ENCODE measurements at places on chromosomes 4 and X.
A peak's percentile ranks its signal among the peaks of the same experiment; 100 is the strongest.

DNA sequence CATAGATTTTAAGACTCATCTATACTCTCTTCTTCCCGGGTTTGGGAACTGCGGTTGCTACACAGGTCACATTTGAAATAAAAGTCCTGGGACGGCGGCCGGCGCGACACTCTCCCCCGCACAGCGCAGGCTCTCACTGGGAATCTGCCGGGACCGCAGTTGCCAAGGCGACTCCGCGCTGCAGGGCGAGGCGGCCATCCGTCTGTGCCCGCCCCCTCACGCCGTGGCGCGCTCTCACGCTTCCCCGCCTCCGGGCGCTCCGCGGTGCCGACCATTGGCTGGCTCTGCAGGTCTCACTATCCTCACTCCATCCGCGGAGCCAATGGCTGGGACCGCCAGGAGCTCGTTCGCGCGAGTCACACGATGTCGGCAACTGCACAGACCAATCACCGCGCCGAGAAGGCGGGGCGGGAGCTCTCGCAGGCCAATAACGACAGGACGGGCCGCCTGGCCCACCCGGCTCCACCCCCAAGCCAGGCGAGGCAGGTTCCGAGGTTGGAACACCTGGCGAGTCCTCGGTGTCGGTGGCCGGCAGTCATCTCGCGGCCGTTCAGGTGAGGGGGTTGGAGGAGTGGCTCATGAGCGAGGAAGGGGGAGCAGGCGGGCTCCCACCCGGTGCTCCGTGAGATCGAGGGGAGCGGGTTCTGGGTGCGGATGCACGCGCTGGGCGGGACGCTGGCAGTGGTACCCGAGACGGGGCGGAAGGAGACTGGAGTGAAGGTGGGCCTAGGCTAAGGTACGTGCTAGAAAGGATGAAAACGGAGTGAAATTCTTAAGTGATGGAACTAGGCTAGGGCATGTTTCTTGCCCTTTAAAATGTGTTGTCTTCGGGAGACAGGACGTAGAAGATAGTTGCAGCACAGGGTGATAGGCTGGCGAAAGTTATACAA is at the start of gene MSMO1:
Gene MSMO1 (plus strand): TSS at position 459 of the 890 bp plus-strand sequence. CDS start 5,702 bp downstream, outside the sequence.
- DNase-seq = peak; percentile 100

- DNase-seq = no peak
Measured at GRCh38 chr4:130249002-130249401, 1153.0 kb downstream of the C4orf33 start.

DNA sequence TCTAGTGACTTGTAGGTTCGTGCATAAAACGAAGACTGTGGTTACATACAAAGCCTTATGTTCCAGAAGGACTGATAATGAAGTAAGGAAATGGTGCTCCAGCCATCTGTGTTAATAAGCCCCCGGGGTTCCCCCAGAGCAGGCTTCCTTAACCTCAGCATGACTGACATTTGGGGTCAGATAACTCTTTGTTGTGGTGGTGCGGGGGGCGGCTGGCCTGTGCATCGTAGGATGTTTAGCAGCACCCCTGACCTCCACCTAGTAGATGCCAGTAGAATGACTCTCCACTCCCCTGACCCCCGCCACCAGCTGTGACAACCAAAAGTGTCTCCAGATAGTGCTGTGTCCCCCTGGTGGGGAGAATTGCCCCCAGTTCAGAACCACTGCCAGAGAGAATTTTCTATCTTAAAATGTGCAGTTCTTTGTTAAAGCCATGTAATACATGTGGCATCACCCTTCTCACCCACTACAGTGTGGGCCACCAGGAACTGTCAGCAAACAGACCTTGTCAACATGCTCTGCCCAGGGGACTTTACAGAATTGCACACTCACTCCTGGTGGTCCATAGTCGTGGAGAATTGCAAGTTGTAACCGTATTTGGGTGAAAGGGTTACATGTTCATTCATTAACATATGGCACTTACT is 7.5 kb downstream of the SH3KBP1 start:
- DNase-seq = no peak

DNA sequence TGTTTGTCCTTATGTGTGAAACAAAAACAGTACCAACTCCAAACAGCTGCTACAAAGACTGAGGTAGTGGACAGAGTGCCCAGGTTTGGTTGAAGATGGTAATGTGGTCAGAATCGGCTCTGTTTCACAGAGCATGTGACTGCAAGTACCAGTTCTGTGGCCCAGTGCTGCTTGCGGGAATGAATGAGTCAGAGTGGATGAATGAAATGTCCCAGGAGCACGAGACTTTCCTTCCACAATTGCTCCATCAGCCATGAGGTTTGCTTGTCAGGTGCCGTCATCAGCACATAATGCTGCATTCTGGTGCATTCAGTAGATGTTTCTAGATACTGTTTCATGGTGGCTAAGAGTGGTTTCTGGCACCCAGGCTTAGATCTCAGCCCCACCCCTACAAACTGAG is 84.2 kb downstream of the GPR143 start:
- peak; percentile 1 for DNase-seq

DNA sequence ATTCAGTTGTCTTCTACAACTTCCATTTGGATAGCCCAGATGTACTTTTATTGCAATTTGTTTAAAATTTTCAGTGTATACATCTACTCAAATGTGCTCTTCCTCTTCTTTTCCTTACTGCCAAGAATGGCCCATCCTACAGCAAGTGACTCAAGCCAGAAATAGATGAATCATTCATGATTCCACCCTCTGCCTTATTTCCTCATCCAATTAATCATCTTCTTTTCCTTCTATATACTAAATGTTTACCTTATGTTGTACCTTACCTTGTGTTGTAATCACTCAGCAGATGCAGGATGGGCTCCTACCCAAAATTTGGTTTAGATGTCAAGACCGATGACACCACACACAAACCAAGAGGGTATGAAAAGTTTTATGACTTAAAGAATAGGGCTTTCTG is 437.8 kb downstream of the GRXCR1 start:
- DNase-seq = no peak

DNA sequence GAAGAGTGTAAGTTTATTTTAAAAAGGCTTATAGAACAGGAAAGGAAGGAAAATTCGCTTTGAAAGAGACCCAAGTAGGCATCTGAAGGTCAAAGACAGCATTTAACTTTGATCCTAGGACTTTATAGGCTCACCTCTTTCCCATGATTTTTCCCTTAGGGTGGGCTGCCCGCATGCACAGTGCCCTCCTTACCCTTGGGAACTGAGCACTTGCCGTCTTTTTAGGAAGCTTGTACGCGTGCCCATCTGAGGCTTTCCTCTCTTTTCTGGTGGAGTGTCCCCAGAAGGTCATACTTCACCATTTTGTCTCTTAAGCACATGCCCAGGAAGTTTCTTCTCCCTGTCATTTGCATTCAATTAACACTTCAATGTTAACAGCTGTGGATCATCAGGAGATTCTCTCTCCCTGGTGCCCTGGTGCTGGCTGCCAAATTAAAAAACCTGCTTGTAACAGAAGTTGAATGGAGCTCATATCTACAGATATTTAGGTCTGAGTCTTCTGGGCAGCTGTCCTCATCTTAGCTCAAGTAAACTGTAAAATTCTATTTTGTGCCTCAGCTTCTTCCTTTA is 38.4 kb upstream of the IL9R start:
- DNase-seq = no peak

GRCh38 chrX:20517565-20517964 is 250.9 kb upstream of the RPS6KA3 start:
- DNase-seq = no peak
